Endodermal cell (in vitro differentiated cells): ENCODE measurements at places on chromosomes 11 and 22. TPM values are rescaled to one million over a fixed set of nuclear protein-coding genes. Genes with fewer than 3 reads are reported as not detected.

GRCh38 chr22:24968066-24968561 lies 15.6 kb downstream of the KIAA1671 start:
- H3K27me3 ChIP-seq, result no peaks in the 10 kb centered on the region
- no peak overlapping the region for H3K27ac ChIP-seq
- H3K4me3 ChIP-seq, result no peak overlapping the region

DNA sequence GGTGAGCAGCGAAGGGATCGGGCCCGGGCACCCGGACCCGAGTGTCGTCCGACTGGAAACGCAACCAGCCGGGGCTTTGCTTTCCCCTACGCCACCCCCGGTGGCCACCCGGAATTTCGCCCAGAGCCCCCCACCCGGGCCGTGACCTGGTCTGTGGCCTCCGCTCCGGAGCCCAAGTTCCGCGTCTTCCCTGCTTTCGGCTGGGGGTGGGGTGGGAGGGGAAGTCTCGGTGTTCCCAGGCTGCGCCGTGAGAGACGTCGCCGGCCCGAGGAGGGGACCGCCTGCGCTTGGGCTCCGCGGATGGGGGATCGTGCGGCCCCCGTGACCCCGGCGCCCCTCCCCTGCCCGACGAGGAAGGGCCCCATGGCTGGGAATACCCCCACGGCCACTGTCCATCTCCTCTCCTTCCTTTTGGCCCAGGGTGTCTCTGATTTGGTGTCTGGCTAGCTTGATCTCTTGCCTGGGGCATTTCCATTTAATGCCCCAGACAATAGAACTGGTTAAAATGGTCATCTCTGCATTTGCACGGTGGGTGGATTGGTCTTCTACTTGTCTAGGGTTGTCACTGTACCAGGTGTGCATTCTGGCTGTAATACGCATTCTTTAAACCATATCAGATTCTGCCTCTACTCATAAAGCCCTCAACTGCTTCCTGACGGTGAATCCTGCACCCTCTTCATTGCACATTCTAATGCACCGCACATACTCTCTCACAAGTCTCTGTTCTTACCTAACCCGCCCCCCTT lies 789 bp downstream of the SIK2 start:
- H3K4me3 ChIP-seq, result peak overlapping the region; percentile 98
- H3K36me3 ChIP-seq, result no peaks in the 10 kb centered on the region
- DNase-seq, result peak; percentile 83
- H3K27me3 ChIP-seq, result peaks cover 6% of the 10 kb centered on the region
- H3K4me1 ChIP-seq, result no peaks in the 10 kb centered on the region

The PRR33 gene
- not detected in 2 replicates for total RNA-seq

DNA sequence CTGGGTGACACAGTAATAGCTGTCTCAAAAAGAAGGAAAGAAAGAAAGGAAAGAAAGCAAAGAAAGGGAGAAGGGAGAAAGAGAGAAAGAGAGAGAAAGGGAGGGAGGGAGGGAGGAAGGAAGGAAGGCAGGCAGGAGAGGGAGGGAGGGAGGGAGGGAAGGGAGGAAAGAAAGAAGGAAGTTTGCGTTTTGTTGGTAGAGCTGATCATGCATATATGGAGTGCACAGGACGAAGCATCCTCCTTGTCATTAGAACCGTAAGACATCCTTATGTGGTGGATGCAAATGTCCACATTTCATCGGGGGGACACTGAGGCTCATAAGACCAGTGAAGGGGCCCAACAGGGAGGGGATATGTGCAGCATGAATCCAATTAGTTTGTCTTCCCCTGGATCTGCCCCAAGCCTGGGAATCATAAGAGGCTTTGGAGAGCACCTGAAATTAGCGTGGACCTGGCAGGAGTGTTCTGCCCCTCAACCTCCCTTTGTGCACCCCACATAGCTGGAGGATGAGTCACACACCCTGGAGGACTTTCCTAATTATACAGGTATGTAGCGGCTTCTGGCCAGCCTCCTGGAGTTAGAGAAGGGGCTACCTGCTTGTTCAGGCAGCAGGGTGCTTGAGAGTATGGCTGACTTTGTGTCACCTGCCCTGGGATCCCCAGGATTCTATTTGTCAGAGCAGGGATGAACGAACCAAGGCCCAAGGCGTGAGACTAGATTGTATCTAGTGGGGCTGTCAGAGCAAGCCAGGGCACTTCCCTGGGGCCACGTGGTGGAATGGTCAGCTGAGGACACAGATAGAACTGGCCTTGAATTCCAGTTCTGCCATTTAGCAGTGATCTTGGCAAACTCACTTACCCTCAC lies 119.7 kb upstream of the CD82 start:
- H3K27me3 ChIP-seq, result no peaks in the 10 kb centered on the region
- peaks cover 3% of the 10 kb centered on the region for H3K4me1 ChIP-seq
- peak; percentile 88 for DNase-seq
- no peaks in the 10 kb centered on the region for H3K36me3 ChIP-seq

GRCh38 chr11:74453373-74453975 lies 13.9 kb downstream of the KCNE3 start:
- DNase-seq, result peak; percentile 93
- H3K4me3 ChIP-seq, result no peak overlapping the region
- no peak overlapping the region for H3K27ac ChIP-seq
- no peaks in the 10 kb centered on the region for H3K4me1 ChIP-seq
- no peaks in the 10 kb centered on the region for H3K36me3 ChIP-seq
- no peaks in the 10 kb centered on the region for H3K27me3 ChIP-seq

DNA sequence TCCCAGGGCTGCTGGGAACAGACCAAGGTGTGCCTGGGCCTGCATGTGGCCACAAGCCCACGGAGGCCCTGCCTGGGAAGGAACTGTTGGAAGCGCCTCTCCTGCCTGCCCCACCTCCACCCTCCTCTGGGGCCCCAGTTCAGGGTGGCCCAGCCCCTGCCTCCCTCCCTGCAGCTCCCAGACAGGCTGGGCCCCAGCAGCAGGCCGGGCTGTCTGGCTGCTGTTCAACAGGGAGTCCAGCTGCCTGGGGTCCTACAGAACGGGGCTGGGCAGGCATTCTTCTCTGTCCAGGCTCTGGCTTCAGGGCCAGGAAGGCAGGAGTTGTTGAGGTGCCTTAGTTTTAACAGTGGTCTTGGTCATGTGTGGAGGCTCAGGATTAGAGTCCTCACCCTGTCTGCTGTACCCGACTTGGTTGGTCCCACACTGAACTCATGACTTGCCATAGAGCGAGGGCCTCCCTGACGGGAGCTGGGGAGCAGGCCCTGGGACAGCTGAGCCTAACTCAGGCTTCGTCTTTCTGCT lies 11.8 kb downstream of the PRDM11 start:
- no peaks in the 10 kb centered on the region for H3K27me3 ChIP-seq
- no peaks in the 10 kb centered on the region for H3K4me1 ChIP-seq
- H3K27ac ChIP-seq, result peak overlapping the region; percentile 53
- H3K4me3 ChIP-seq, result no peak overlapping the region
- peak; percentile 51 for DNase-seq

- peaks cover 10% of the 10 kb centered on the region for H3K27me3 ChIP-seq
- no peaks in the 10 kb centered on the region for H3K36me3 ChIP-seq
- no peaks in the 10 kb centered on the region for H3K4me1 ChIP-seq
- peak overlapping the region; percentile 87 for H3K27ac ChIP-seq
- no peak overlapping the region for H3K4me3 ChIP-seq
Observed at GRCh38 chr22:43326331-43327156, 16.6 kb downstream of the SCUBE1 start.

- H3K27ac ChIP-seq, result no peak overlapping the region
- H3K27me3 ChIP-seq, result no peaks in the 10 kb centered on the region
- DNase-seq, result no peak
- no peaks in the 10 kb centered on the region for H3K36me3 ChIP-seq
- H3K4me1 ChIP-seq, result peaks cover 13% of the 10 kb centered on the region
Observed at GRCh38 chr11:7486781-7487140, 1.5 kb downstream of the OLFML1 start.

The LSP1 gene
- total RNA-seq, result not detected in 2 replicates

- DNase-seq, result no peak
- no peaks in the 10 kb centered on the region for H3K27me3 ChIP-seq
- H3K27ac ChIP-seq, result no peak overlapping the region
- H3K4me3 ChIP-seq, result no peak overlapping the region
- no peaks in the 10 kb centered on the region for H3K4me1 ChIP-seq
Observed at GRCh38 chr11:124643605-124644425, 21.2 kb downstream of the TBRG1 start.

GRCh38 chr11:61004180-61004611 lies 32.7 kb downstream of the CD6 start:
- H3K36me3 ChIP-seq, result no peaks in the 10 kb centered on the region
- H3K27me3 ChIP-seq, result peaks cover 45% of the 10 kb centered on the region
- DNase-seq, result no peak
- no peak overlapping the region for H3K27ac ChIP-seq
- H3K4me3 ChIP-seq, result no peak overlapping the region
- peaks cover 5% of the 10 kb centered on the region for H3K4me1 ChIP-seq

DNA sequence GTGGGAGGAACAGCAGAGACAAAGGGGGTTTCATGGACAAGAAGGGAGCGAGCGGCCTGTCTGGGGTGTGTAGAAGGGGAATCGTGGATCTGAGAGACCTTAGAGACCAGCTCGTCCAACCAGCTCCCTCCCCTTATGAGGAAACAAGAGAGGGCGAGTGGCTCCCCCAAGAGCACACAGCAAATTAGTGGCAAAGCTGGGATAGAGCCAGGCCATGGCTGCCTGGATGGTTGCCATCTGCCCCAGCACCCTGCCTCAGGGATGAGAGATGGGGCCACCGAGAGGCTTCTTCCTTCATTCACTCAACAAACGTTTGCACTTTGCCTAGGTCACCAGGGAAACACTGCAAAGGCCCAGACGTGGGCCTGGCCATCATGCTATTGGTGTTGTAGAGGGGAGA lies 4.1 kb downstream of the MAPK8IP1 start:
- H3K27me3 ChIP-seq, result peaks cover 15% of the 10 kb centered on the region
- no peak for DNase-seq
- H3K4me1 ChIP-seq, result no peaks in the 10 kb centered on the region
- H3K4me3 ChIP-seq, result no peak overlapping the region
- H3K36me3 ChIP-seq, result no peaks in the 10 kb centered on the region
- no peak overlapping the region for H3K27ac ChIP-seq

GRCh38 chr11:112884012-112884767 lies 77.0 kb upstream of the NCAM1 start:
- H3K4me1 ChIP-seq, result no peaks in the 10 kb centered on the region
- peaks cover 7% of the 10 kb centered on the region for H3K27me3 ChIP-seq
- H3K4me3 ChIP-seq, result no peak overlapping the region

DNA sequence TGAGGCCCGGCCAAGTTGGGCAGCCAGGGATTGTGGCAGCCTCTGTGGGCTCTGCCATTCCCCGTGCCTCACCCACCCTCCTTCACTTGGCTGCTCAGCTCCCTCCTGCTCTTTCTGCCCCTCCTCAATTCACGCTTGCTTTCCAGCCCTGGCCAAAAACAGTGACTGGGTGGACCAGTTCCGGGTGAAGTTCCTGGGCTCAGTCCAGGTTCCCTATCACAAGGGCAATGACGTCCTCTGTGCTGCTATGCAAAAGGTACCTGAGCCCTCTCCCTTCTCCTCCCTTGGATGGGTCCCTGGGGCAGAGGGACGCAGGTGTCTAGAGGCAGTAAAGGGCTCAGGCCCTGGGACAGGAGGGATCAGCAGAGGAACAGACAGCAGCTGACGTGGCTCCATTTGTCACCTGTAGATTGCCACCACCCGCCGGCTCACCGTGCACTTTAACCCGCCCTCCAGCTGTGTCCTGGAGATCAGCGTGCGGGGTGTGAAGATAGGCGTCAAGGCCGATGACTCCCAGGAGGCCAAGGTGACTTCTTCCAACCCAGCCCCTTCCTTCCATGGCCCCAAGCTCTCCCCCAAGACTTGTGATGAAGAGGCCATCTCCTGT lies 2.7 kb downstream of the FREY1 start:
- no peak overlapping the region for H3K4me3 ChIP-seq
- no peaks in the 10 kb centered on the region for H3K4me1 ChIP-seq
- no peak overlapping the region for H3K27ac ChIP-seq
- H3K27me3 ChIP-seq, result peaks cover 15% of the 10 kb centered on the region
- DNase-seq, result no peak

DNA sequence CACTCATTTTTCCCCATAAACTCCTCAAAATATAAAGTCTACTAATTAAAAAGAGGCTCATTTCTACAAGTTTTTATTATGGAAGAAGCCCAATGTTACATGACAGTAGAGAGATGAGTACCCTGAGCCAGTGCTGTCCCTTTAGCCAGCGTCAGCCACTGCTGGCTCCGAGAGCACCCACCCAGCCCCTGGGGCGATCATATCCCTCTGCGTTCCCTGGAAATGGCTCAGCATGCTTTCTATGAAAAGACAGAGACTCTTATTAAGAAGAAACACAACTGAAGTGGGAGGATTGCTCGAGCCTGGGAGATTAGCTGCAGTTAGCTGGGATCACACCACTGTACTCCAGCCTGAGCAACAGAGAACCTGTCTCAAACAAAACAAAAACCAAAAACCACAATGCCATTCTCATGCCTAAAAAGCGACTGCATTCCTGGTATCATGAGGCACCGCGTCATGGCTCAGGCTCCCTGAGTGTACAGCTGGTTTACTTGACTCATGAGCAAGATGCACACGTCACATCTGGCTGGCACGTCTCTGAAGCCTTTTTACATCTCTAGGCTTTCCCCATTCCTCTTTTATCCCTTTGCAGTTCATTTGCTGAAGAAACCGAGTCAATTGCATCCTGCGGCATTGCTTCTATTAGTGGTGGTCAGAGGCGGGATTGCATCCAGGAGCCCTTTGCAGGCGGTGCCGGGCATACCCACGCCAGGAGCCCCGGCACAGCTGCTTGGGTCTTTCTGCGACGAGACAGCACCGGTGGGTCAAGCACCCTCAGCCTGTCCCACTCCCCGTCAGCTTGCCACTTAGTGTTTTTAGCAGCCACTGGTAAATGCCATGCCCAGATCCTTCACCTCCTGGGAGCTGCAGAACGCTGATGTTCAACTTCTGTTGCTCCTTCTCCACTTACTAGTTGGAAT lies 119.9 kb downstream of the CTTN start:
- H3K4me3 ChIP-seq, result no peak overlapping the region
- H3K27ac ChIP-seq, result no peak overlapping the region
- no peaks in the 10 kb centered on the region for H3K27me3 ChIP-seq

GRCh38 chr22:36781656-36782627 lies 6.0 kb upstream of the IFT27 start:
- no peaks in the 10 kb centered on the region for H3K4me1 ChIP-seq
- H3K27me3 ChIP-seq, result peaks cover 7% of the 10 kb centered on the region
- no peak overlapping the region for H3K4me3 ChIP-seq
- H3K36me3 ChIP-seq, result no peaks in the 10 kb centered on the region
- no peak overlapping the region for H3K27ac ChIP-seq
- DNase-seq, result peak; percentile 98

- H3K4me3 ChIP-seq, result no peak overlapping the region
- peaks cover 17% of the 10 kb centered on the region for H3K27me3 ChIP-seq
- no peak overlapping the region for H3K27ac ChIP-seq
- H3K4me1 ChIP-seq, result no peaks in the 10 kb centered on the region
- DNase-seq, result no peak
- H3K36me3 ChIP-seq, result no peaks in the 10 kb centered on the region
Observed at GRCh38 chr11:36373016-36374010, 77.2 kb downstream of the PRR5L start.

GRCh38 chr11:26753723-26754504 lies 32.1 kb upstream of the SLC5A12 start:
- DNase-seq, result peak; percentile 65

DNA sequence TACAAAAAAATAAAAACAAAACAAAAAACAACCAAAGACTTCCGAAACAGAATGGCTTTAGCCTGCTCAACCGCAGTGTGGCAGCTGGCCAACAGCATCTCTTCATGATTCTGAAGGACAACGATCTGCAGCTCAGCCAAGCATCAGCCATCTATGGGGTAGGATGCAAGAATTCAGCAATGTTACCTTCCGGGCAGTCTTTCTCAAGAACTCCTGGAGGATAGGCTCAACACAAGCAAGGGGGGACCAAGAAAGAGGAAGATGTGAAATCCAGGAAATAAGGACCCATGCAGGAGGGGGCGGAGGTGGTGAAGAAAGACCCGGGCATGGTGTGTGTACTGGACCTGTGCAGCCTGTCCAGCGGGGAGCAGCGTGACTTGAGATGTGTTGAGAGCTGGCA lies 3.5 kb upstream of the TSPO start:
- no peak overlapping the region for H3K4me3 ChIP-seq
- H3K27ac ChIP-seq, result no peak overlapping the region
- no peaks in the 10 kb centered on the region for H3K36me3 ChIP-seq
- no peaks in the 10 kb centered on the region for H3K27me3 ChIP-seq
- peaks cover 4% of the 10 kb centered on the region for H3K4me1 ChIP-seq

The SIK3 gene
- 37.2 to 57.2 TPM (median 44.8 TPM) in 3 replicates for total RNA-seq
